ENCODE measurements at places on chromosomes 5 and 9. TPM values are rescaled to one million over a fixed set of nuclear protein-coding genes. Genes with fewer than 3 reads are reported as not detected.

DNA sequence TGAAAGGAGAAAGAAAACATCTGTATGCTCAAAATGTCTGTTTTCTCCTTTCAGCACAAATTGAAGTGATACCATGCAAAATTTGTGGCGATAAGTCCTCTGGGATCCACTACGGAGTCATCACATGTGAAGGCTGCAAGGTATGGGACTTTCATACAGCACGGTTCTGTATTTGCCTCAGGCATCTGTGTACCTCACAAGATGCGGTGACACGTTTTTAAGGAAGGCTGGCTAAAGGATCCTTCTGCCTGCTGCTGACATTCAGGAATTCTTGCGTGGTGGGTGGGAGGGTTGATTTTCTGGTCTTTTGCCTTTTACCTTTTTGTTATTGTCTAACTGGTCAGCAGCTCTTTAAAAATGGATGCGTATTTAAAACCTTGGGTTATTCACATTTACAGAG is 133.1 kb downstream of the RORB start:
- DNase-seq: no peak

GRCh38 chr9:137731947-137732813 is 113.4 kb downstream of the EHMT1 start:
- no peak for DNase-seq

- DNase-seq: no peak
Measured at GRCh38 chr9:133605856-133606707, 3.1 kb downstream of the FAM163B start.

- DNase-seq: no peak
Measured at GRCh38 chr5:554284-554988, 30.2 kb upstream of the SLC9A3 start.

DNA sequence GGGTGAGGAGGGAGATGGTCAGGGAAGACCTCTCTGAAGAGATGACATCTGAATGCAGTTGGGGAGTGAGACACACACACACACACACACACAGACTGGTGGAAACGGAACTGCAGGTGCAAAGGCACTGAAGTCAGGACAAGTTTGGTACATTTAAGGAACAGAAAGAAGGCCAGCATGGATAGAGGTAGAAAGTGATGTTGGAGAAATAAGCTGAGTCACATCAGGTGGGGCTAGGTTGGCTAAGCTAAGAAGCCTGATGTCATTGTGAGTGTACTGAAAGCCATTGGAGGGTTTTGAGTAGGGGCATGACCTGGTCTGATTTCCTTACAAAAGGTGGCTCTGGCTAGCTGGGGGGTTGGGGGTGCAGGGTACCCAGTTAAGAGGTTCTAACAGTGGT is 3.1 kb downstream of the BSPRY start:
- no peak for DNase-seq

- DNase-seq: no peak
Measured at GRCh38 chr9:137760426-137760825, 117.2 kb upstream of the CACNA1B start.

DNA sequence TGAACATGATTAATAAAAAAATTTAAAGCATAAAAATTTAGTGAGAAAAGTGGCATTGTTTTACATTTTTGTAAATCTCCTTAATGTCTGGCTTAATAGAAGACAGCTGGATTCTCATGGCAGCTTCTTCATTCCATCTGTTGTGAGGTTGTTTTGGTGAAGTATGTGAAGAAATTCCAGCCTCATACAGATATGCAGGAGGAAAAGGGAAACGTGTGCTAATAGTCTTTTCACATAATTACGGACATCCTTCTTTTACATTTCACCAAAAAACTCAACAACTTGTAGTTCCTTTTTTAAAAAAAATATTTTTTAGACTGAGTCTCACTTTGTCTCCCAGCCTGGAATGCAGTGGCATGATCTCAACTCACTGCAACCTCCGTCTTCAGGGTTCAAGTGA is 46.9 kb downstream of the HACD4 start:
- no peak for DNase-seq

DNA sequence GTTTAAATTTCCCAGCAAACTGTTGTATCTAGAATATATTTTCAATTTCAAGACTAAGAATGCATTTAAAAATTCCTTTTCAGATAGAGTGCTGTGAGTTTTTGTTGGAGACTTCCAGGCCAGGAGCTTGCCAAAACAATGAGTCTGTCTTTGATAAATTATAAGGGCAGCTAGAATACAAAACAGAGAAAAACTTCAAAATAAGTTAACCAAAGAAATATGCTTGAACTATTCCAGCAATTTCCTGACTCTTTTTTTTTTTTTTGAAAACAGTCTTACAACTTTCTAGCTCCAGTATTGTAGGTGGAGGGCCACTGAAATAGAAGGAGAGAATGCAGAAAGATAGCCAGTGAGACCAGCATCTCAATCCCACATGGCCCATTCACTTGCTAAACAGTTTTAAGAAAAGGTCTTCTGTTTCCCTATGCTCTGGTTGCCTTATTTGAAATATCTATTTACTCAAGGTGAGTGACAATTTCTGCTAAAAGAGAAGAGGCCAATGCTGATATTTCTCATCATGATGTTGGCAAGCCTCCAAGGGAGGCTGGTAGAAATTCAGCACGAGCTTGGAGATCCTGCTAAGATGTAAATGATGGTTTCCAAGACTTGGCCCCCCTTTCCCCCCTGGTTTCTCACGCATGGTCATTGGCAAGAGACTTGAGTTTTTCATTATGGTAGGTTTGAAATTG is 103.2 kb downstream of the USP20 start:
- no peak for DNase-seq

DNA sequence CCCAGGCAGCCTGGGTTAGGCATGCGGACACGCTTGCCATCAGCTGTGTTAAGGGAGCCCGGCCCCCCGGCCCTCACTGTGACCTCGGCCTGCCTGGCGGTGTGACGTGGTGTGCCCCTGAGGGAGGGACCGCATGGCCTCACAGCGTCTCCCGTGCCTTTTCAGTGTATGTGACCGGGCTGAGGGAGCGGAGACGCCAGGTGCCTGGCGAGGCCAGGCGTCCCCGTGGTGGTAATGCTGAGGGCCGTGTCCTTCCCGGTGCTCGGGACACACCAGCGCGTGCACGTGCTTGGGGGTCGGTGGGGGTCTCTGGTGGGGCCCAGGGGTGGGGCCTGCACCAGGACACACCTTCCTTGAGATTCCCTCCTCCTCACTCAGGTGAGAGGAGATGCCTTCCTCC is 10.9 kb downstream of the RNU6ATAC start:
- no peak for DNase-seq

DNA sequence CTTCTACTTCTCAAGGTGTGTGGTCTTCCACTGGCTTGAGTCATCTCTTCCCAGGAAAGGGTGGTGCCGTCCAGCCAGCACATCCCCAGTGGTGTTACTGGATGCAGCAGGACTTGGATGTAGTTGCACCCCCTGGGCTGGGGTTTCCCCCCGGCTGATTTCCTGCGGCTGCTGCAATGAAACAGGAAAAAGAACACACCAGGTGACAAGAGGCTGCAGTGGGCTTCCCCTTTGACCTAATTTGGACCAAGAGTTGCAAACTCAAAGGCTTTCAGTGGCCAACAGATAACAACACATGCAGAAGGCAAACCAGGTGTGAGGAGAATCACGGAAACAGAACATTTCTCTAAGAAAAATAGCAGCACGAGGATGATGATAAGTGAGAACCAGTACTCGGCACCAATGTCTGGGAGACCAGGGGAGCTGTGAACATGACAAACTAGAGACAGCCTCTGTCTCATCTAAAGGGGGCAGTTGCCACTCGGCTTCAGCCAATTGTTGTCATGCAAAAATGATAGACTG is 83.7 kb downstream of the PDE6A start:
- DNase-seq: no peak

- DNase-seq: no peak
Measured at GRCh38 chr5:107268241-107268640, 402.5 kb downstream of the EFNA5 start.

DNA sequence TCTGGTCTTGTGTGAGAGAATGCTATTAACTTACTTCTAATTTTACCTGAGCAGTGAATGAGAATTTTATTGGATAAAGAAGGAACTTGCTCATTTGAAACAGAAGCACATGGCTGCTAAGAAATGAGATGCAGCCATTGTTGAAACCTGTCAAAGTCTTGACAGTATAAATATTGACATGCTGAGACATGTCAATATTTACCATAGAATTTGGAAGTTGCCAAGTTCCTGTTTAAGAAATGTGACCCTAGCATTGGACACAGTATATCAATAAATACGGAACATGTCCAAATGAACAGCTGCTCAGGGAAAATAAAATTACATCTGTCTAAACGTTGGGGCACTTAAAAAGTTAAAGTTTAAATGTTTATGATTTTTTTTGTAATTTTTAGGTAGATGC is 7.8 kb downstream of the XRCC4 start:
- DNase-seq: no peak

DNA sequence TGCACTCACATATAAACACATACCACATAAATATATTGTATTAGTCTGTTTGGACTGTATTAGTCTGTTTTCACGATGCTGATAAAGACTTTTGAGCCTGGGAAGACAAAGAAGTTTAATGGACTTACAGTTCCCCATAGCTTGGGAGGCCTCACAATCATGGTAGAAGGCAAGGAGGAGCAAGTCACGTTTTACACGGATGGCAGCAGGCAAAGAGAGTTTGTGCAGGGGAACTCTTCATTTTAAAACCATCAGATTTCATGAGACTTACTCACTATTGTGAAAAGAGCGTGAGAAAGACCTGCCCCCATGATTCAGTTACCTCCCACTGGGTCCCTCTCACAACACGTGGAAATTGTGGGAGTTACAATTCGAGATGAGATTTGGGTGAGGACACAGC is 133.4 kb downstream of the FER start:
- no peak for DNase-seq

DNA sequence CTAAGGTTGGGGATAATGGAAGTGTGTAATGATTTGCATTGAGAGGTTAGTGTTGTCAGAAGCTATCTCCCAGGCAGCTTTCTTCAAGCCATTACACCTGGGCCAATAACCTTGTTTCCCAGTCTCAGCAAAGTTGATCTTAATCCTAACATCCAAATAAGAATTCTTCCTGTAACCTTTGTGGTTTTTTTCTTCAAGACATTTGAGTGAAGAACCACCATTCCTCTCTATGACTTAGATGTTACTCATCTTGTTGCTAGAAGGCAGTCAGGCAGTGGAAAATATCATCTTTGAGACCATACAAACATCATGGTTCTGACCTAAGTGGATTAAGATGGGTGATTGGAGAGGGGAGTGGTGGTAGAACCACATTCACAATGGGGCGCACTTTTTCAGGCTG is 103.5 kb downstream of the NDUFAF2 start:
- no peak for DNase-seq

DNA sequence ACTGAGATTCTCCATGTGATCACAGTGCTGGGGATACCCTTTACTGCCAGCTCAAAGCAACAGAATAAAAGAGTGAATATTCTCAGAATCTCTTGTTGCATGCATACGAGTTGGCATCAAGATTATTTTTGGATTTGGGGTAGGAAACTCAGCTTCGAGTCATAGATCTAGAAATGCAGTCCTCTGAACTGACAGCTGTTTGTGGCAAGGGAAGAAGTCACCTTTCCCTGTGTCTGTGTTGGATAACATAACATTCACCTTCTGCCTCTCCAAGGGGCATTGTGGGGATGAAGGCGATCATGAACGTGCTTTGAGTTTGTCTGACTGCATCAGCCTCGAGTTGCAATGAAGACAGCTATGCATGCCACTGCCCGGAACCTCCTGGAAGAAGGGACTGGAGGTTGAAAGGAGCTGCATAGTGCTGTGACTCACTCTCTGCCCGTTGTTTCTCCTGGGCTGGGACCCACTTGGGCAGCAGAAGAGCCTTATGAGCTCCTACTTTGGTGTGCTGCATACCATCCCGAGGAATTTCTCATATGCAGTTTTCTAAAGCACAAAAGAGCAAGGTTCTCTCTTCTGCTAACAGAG is 231.7 kb downstream of the ARHGAP26 start:
- DNase-seq: no peak

DNA sequence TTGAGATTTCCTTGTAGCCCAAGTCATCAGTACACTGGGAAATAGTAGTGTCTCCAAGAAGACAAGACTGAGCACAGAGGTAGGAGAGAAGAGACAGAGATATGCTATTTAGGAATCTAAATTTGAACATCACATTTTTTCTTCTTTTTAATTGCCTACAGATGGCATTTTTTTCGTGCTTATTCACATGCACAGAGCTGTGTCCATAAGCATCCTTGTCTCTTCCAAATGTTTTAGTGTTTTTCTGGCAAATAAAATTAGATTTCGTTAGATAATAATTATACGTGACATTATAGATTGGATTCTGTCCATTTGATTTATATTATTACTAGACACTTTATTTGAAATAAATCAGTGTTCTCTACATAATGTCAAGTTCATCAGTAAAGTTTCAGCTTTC is 80.9 kb downstream of the PRR16 start:
- DNase-seq: no peak

GRCh38 chr5:3598207-3598606 is 2.6 kb downstream of the IRX1 start:
- no peak for DNase-seq

DNA sequence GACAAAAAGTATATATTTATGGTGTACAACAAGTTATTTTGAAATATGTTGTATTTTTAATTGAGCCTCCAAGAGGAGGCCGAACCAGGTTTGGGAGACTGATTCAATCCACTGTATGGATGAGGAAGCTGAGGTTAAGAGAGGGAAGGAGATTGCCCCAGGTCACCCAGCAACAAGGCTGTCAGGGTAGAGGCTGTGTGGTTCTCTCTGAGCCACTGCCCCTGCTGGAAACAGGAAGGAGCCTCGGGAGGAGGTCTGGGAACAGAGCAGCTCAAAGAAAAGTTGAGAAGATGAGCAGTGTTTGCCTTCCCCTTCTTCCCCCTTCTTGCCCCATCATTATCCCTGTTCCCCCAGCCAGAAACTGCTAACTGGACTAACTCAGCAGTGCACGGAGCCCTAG is 6.6 kb upstream of the FAT2 start:
- no peak for DNase-seq

GRCh38 chr9:14349447-14350348 is 35.8 kb upstream of the NFIB start:
- DNase-seq: no peak

- no peak for DNase-seq
Measured at GRCh38 chr5:52767766-52768480, 19.8 kb upstream of the ITGA1 start.

DNA sequence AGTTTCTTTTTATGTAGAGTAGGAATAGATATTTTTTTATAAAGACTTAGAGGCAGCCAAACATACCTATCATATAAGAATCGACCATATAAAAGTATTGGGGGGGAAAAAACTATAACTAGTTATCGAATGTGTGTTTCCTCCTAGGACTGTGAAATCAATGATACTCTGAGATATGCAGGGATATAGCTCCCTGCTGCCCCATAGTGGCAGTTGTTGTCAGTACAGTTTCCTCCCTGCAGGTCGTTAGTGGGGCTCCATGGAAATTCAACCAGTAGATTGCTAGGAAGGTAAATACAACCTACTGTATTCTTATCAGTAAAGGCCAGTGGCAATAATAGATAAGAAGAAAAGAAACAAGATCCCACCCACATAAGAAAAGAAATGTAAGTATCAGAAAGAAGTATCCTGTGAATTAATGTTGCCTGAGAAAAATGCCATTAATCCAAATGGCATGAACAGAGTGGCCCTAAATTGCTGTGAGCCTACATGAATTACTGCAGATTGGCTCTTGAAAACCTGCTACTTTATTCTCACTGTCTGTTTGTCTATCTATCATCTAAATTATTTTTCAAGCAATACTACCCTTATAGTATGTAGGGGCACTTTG is 136.9 kb upstream of the FBN2 start:
- DNase-seq: no peak

- DNase-seq: no peak
Measured at GRCh38 chr5:158709279-158709678, 390.4 kb downstream of the EBF1 start.

Gene OTULINL
- 10.9 TPM for polyA plus RNA-seq

Gene TLX3
- not detected for polyA plus RNA-seq

Gene FREM1
- 206 TPM for polyA plus RNA-seq

Gene PCA3
- polyA plus RNA-seq: 0.96 TPM

Gene CDK7
- polyA plus RNA-seq: 37.7 TPM
